ENCODE measurements at places on chromosomes 6 and 20. TPM values are rescaled to one million over a fixed set of nuclear protein-coding genes. Genes with fewer than 3 reads are reported as not detected.

The TAF4 gene
- total RNA-seq: 5.7 TPM

The SLC13A3 gene
- total RNA-seq: 2.2 TPM

The FHL5 gene
- not detected for total RNA-seq

The NEURL2 gene
- total RNA-seq: 3.8 TPM

The NUP153 gene
- total RNA-seq: 24.7 TPM

The CLPSL1 gene
- not detected for total RNA-seq

The FBXO5 gene
- total RNA-seq: 2.9 TPM

The RNF217 gene
- 46.2 TPM for total RNA-seq

The SLPI gene
- total RNA-seq: 0.52 TPM

The FOXF2 gene
- 0.78 TPM for total RNA-seq

Data from smooth muscle cell of the pulmonary artery (primary cell).